ENCODE measurements at places on chromosomes 1 and 21.

- DNase-seq: no peak
Measured at GRCh38 chr1:197598935-197599334, 176.3 kb downstream of the DENND1B start.

DNA sequence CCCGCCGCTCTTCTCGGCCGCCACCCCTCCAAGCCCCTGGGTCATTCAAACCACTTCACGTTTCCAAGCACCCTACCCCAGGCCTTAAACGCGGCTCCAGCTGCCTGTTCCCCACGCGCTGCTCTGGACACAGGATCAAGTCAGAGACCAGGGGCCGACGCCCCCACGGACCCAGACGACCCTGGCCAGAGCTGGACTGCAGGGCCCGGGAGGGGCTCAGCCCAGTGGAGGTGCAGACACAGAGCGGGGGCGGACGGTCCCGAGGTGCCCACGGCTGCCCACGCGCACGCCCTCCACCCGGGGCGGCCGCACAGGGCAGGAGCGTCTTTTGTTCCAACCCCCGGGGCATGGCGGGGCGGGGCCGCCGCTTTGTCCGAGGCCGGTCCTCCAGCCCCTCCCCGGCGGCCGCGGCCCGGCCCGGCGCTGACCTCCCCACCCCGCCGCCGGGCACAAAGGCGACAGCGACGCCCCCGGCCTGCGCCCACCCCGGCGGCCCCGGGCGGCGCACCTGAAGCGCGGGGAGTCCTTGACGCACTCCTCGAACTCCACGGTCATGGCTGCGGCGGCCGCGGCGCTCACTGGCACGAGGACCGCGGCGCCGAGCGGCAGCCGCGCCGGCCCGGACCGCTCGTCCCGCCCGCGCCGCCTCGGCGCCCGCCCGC, 338 bp downstream of the ACAP3 start:
- peak; percentile 67 for DNase-seq

DNA sequence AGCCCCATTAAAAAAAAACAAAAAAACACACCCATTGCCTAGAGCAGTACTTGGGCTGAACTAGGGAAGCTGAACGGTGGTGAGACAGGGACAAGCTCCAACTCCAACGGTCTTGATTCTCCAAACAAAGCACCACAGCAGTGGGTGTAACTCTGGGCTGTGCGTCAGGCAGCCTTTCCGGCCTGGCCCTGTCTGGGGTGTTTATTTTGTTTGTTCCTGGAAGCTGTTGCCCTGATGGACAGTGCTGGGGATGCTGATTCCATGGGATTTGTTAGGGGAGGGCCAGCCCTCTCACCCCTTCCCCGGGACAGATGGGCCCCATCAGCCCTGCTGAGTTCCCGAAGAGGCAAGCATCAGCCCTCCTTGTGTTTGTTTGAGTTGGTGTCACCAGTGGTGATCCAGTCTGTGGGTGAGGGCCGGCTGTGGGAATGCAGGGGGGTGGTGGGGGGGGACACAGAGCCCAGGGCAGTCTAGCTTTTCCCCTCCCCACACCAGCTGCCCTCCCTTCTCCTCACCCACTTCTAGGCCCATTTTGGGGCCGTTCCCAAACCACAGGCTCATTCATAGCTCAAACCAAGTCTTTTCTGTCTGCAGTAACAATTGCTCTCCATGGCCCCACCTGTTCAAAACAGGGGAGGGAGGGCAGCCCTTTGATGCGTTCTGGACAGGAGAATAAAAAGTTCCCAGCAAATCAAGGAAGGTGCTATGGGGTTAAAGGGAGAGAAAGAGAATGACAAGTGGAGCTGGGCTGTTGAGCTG, 4.5 kb downstream of the WNT2B start:
- peak; percentile 34 for DNase-seq

GRCh38 chr1:65425697-65426096, 5.2 kb downstream of the LEPR start:
- peak; percentile 90 for DNase-seq

DNA sequence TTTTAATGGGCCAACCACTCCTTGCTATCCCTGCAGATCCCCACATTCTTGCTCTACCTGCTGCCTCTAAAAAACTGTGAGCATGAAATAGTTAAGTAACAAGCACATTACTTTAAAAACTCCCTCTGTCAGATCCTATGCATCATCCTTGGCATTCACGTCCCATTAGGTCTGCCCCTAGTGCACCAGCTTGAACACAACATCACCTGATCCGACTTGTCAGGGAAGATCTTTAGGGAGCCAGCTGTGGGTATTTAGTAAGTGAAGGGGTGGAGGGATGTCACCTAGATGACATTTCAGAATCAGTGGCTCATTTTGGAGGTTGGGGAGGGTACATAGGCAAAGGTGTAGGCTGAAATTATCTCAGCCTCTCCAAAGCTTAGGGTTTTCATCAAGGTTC, 33.5 kb downstream of the RXRG start:
- DNase-seq: no peak

- no peak for DNase-seq
Measured at GRCh38 chr1:14300991-14301703, 297.3 kb upstream of the KAZN start.

DNA sequence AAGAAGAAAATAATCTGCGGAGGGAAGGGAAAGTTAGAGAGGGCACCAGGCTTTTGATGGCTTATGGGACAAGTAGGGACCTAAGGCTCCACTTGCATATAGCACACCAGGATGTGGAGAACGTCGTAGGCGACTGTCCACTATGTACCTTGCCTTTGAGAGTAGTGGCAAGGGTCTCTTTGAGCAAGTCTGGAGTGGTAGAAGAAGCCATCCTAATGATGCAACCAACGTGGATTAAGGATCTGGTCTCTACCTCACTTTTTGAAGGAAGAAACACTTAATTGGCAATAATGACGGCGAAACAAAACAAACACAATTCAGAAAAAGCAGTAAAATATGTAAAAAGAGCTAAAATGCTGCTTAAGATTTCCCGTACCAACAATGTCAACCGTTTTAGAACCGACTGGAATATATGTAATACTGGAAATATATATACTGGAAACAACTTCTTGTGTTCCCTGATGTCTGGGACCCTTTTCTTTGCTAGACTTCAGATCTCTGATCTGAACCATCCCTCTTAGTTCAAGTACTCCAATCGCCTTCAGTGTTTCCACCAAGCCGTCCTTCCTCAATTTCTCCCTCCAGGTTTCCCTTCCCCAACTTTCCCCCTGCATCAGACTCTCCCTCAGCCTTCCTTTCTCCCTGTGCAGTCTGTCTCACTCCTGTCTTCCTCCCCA, 821 bp upstream of the KHDRBS1 start:
- DNase-seq: no peak

DNA sequence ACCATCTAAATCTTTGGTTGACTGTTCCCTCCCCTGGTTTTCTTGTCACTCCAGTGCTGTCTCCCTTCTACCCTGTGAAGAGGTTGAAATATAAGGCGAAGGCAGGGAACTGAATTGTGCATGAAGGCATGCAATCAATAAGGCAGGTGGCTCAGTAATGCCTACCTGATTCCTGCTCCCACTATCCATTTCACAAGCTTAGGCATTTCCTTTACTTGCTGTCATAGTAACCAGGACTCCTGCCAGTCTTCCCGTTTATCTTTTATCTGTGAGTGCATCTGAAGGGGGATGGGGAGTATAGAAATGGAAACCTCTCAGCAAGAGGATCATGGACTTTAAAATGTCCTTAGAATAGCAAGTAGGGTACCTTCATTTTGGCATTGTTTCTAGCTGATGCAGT, 40.5 kb downstream of the MRPS6 start:
- DNase-seq: no peak

GRCh38 chr1:89917353-89917752, 77.6 kb upstream of the ZNF326 start:
- DNase-seq: no peak

DNA sequence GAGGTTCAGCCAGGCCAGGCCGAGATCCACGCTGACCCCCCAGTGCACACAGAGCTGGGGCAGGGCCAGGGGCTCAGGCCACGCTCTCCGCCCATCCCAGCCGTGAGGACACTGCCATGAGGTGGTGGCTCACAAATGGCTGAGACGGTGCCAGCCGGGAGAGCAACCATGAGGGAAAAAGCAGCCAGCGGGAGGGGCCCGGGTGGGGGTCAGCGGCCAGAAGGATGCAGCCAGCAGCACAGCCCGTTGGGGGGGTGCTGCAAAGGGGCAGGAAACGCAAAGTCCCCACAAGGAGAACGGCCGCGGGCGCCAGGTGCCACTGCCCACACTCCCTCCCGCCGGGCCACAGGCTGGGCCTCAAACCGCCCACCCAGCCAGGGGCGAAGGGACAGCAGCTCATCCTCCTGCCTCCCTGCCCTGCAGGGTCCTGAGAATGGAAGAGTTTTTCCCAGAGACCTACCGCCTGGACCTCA, 8.3 kb downstream of the TTLL10 start:
- no peak for DNase-seq

DNA sequence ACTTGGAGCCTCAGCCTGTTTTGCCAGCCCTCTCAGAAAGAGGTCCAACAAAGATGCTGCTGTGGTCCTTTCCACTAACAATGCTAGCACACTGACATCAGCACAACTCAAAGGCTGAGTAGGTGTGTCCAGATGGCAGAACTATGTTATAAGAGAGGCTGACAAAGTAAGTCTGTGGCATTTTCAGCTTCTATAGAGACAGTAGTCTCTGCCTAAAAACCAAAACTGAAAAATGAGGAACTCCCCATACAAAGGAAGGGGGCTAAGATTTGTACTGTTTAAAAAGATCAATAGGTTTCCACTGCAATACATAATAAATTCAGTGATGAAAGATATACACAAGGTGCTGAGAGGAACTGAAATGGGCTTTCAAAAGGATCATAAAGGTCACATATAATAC, 12.3 kb downstream of the ERO1B start:
- DNase-seq: no peak

- peak; percentile 42 for DNase-seq
Measured at GRCh38 chr1:15797614-15798390, 9.6 kb downstream of the UQCRHL start.

GRCh38 chr1:54342742-54343687, 63.2 kb downstream of the SSBP3 start:
- DNase-seq: no peak

DNA sequence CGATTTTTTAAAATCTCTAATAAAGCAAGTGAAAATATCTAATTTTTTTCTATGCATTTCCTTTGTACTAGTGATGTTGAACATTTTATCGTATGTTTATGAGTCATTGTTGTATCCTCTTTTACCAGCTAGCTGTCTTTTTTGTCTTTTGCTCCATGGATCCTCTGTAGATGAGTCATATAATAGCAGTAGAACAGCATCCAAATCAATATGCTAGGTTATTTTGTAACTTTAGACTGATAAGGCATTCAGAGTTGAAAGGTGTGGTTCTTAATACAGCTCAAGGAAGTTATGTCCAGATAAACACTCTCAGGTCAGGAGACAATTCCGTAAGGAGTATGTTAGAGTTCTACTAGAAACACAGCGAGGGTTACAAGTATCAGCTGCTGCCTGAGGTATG, 31.9 kb downstream of the MAP10 start:
- peak; percentile 18 for DNase-seq

GRCh38 chr1:22290611-22291010, 147.7 kb upstream of the WNT4 start:
- no peak for DNase-seq

DNA sequence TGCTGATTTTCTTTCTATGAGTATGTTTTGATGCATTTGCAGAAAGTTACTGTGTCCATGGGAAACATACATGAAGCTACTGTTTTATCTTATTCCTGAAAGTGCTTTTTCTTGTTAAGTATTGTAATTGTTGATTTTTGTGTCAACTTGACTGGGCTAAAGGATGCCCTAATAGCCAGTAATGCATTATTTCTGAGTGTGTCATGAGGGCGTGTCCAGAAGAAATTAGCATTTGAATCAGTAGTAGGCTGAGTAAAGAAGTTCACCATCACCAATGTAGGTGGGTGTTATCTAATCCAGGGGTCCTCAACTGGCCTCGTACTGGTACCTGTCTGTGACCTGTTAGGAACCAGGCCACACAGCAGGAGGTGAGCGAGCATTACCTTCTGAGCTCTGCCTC, 760.2 kb downstream of the PLA2G4A start:
- DNase-seq: peak; percentile 4

GRCh38 chr21:41836166-41837015, 42.8 kb downstream of the PRDM15 start:
- DNase-seq: no peak

DNA sequence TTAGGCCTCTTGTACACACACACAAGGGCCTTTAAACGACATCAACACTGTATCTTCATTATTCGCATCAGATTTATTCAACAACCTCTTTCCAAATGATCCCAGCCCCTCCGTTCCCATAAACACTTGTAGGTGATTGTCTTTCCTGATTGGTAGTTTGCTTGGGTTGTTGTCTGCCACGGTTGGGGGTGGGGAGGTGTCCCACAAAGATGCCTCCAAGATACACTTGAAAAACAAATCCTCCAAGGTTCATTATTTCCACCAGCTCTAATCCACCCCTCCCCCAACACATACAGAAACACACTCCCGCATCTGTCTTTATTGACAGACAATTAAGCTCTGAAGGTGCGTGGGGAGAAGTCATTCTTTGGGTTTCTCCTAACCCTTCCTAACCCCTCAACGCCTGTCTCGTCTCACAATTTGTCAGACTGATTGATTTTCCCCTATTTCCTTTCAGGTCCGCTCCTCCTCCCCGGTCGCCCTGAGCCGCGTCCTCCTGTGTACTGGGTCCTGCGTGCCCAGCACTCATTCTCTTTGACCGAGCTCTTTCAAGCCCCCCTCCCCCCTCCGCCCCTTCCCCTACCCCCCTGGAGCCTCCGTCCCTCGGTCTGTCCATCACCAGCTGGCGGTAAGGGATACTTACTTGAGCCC, 1.4 kb downstream of the WDR26 start:
- DNase-seq: peak; percentile 56

DNA sequence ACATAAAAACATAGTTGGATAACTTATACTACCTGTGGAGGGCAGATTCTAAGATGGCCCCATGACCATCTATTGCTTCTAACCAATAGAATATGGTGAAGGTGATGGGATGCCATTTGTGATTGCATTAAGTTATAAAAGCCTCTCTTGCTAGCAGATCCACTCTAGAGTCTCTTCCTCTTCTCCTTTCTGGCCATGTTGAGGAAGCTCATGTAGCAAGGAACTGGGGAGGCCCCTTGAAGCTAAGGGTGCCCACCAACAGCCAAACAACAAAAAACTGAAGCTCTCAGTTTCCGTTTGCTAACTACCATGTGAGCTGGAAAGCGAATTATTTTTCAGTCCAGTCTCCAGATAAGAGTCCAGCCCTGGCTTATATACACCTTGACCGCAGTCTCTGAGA, 16.0 kb upstream of the AGO1 start:
- no peak for DNase-seq

DNA sequence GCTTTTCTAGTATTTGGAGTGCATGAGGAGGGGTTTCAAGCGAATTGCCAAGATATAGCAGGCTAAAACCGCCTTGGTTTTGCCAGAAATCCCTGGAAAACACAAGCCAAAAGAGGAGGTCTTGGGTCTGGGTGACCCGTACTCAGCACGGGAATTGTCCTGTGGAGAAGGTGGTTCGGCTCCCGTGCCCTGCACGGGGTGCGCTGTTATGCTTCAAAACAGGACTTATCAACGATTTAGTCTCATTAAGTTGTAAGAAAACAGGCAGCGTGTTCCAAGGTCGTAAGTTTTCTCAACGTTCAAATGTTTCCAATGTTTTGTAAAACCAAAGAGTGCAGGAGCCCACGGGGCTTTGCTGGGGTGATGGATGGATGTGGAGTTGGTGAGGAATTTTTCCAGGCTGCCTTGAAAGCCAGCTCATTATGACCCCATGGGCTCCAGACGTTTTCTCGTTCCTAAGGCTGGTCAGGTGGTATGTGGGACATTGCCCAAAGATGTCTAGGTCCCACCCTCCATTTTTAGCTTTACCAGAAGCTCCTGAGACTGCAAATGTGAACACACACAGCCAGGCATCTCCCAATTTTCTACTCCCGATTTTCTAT, 75.4 kb upstream of the CLDN14 start:
- no peak for DNase-seq

- peak; percentile 31 for DNase-seq
Measured at GRCh38 chr1:237677979-237678378, 212.7 kb downstream of the ZP4 start.
